ENCODE measurements at places on chromosomes 5 and 9. TPM values are rescaled to one million over a fixed set of nuclear protein-coding genes. Genes with fewer than 3 reads are reported as not detected.

DNA sequence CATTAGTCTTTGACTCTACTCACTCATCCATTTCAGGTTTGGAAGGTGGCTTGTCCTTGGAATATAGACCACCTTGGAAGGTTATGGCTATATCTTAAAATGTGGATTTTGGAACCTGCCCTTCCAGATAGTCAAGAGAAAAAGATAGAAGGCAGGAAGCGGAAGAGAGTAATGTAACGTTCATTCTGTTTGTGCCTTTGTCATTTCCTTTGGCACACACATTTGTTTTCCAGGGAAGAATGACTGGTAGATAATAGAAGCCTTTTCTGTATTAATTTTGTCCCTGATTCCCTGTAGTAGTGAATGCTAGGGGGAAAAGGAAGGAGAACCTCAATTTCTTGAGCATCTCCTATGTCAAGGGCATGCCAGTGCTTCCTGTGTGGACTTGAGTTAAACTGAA, 54.7 kb downstream of the PPIC start:
- no peak for DNase-seq

DNA sequence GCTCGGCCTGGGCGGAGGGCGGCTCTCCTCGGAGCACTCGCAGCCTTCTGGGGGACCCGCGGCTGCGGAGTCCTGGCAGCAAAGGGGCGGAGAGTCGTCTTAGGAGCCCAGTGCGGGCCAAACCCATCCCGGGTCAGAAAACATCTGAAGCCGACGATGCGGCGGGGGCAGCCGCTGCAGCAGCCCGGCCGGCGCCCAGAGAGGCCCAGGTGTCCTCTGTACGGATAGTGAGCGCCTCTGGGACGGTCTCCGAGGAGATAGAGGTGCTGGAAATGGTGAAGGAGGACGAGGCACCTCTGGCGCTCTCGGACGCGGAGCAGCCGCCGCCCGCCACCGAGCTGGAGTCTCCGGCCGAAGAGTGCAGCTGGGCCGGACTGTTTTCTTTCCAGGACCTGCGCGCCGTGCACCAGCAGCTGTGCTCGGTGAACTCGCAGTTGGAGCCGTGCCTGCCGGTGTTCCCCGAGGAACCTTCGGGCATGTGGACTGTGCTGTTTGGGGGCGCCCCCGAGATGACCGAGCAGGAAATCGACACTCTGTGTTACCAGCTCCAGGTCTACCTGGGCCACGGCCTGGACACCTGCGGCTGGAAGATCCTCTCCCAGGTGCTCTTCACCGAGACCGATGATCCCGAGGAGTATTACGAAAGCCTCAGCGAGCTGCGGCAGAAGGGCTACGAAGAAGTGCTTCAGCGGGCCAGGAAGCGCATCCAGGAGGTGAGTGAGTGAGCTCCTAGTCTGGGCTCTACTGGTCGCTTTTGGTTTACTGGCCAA, 1.2 kb downstream of the JMY start:
- DNase-seq = peak; percentile 68

- no peak for DNase-seq
Measured at GRCh38 chr9:91354881-91355280, 6.8 kb downstream of the AUH start.

- no peak for DNase-seq
Measured at GRCh38 chr5:163434401-163434866, 3.0 kb upstream of the CCNG1 start.

- no peak for DNase-seq
Measured at GRCh38 chr5:177402271-177403043, 2.0 kb upstream of the PFN3 start.

DNA sequence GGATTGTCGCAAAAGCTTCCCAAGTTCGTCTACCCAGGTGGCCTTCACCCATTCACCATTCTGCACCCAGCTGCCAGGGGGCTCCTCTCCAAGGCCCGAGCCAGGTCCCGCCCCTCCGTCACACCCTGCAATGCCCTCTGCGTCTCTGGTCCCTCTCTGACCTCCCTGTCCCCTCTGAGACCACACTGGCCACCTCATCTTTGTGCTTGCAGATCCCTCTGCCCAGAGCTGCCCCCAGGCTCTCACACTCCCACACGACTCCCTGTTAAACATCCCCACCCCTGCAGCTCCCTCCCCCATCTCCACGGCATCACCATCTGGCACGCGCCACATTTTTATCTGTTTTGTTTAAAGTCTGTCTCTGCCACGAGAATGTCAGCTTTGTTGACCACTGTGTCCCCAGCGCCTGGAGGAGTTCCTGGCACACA, 243.6 kb downstream of the PBX3 start:
- no peak for DNase-seq

GRCh38 chr5:172245703-172246125, 37.9 kb downstream of the UBTD2 start:
- no peak for DNase-seq

- no peak for DNase-seq
Measured at GRCh38 chr5:59621477-59621876, 272.0 kb downstream of the PDE4D start.

GRCh38 chr5:29697785-29698414, 1495.6 kb upstream of the CDH6 start:
- no peak for DNase-seq

GRCh38 chr5:18314192-18314778, 680.0 kb downstream of the TAF11L14 start:
- no peak for DNase-seq

- DNase-seq = no peak
Measured at GRCh38 chr5:16602182-16602581, 14.6 kb downstream of the RETREG1 start.

- no peak for DNase-seq
Measured at GRCh38 chr9:127703289-127703946, 3.4 kb upstream of the CFAP157 start.

DNA sequence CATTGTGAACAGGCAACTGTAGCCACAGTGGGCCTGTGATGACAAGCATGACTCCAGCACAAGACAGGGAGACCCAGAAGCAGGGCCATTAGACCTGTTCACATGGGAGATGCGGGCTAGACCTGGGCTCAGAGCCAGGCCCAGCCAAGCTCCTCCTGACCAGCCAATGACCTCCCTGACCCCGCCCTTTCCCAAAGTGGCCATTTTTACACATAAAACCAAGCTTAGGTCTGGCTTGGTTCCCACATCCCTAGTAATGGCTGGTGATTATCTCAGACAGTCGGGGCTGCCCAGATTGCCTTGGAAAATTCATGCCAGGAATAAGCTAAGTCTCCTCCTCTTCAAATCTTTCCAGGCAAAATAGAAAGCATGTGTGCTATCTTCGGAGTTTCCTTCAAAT, 94.1 kb downstream of the FRMD3 start:
- DNase-seq = no peak

DNA sequence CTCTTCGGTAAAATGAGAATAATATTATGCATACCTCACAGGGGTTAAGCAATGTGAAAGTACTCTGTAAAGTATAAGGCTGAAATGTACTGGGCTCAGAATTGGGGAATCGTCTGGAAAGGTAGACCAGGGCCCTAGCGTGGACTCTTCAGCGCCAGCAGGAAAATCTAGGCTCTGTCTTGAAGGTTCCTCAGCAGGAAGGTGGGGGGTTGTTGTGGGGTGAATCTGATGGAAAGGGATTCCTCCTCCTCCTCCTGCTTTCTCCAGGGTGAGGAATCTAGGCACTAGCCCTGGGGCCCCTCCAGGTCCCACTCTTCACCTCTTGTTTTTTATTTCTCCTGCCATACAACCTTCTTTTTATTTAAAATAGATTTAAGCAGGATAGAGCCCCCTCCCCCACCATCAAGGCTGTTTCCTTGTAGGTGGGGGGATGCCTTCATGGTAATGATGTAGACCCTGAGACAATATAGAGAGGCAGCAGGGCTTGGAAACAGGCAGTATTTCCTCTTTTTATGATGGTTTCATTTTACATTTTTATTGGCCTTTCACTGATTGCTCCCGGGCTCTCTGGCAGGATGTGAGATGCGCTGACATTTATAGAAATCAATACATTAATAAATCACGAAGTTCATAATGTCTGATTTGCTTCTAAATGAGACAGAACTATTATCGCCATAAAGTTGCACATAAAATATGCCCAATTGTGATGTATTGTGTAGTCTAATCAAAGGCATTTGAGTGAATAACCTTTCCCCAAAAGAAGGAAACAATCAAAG, 78.9 kb upstream of the GABRP start:
- DNase-seq = no peak

DNA sequence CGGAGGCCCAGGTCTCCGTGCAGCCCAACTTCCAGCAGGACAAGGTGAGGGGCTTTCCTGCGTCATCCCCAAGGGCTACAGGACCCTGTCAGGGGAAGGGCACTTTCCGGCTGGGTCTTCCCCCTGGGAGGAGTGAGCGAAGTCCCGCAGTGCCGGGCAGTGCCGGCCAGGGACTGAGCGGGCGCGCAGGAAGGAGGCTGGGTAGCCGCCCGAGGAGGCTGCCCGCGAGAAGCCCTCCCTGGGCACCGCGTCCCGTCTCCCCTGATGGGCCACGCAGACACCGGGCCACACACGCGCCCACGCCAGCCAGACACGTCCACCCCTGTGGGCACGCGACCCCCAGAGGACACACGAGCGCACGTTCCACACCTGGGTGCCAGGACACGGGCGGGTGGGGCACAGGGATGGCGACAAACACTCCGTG, 357 bp downstream of the PTGDS start:
- DNase-seq = no peak

GRCh38 chr9:4572184-4572826, 82.0 kb downstream of the SLC1A1 start:
- no peak for DNase-seq

DNA sequence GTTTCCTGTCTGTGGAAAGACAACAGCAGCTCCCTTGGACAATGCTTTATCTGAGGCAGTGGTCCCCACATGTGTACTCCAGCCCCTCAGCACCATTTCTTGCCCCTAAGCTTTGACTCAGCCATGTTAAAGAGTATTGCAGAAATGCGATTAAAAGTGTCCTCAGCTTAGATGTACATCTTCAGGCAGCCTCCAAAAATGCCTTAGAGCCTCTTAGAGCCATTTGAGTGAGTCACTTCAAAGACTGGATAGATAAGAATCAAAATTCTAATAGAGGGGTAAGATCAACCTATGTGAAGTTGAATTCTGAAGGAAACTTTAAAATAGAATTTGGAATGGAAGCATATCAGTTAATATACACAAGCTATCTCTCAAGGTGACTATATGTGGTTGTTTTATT, 296.3 kb downstream of the ADAMTS6 start:
- no peak for DNase-seq

DNA sequence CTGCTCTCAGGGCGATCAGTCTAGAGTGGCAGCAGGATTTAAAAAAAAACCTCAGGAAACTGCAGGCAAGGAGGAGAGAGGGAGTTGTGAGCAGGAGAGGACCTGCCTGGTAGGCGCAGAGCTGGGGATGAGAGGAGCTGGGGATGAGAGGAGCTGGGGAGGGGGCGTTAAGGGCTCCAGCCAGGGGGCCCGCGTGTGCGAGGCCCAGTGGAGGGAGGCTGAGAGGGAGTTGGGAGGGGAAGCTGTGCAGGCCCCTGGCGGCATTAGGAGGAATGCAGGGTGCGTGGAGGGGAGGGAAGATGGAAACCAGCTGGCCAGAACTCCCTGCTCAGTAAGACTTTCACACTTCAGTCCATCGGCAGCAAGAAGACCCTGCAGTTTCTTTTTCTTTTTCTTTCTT, 45.2 kb upstream of the HMCN2 start:
- DNase-seq = no peak

DNA sequence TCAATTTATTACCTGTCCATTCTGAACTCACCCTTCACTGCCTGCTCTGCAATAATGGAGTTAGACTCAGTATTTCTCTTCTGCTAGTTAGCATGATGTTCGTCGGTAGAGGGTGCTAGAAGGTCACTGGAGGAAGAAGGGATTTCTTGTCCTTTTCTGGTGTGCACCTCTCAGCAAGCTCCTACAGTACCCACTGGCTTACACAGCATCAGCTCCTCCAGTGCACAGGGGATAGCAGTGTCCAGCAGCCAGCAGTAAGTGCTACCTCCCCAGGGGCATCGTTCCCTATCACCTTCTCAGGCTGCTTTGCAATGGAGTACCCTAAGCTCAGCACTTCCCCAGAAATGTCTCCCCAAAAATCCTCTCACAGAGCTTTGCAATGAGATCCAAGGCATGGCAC, 45.9 kb upstream of the APC start:
- no peak for DNase-seq

DNA sequence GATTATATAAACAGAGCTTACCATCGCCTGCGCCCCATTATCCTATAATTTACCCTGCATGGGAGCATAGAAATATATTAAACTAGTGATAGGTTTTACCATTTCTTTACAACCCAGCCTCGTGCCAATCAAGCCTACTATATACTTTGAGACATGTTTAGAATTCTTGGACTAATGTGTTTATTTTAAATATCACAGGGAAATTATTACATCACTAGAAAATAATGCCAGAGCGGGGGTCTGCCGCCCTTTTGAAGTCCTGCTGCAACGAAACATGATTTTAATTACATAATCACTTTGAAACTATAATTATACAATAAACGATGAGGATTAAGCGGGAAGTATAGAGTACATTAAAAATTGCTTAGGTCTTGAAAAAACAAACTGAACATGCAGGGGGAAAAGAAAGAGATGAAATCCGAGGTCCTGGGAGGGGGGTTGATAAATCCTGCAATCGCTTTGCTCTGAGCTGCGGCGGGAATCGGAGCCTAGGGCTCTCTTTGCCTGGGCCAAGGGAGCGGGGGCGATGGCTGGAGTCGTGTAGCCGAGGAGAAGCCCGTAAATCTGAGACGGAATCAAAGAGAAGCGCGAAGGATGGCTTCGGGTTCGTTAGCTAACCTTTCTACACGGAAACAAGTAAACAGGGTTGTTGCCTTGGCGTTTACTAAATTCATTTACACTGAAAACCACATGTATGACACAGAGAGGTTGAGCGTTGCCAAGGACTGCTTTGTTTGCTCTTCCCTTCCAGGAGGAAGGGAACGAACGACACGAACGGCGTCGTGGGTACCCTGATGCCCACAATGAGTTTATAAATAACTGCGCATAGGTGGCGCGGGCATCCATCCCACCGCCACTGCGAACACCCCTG, 127.6 kb downstream of the TMEM174 start:
- DNase-seq = no peak

DNA sequence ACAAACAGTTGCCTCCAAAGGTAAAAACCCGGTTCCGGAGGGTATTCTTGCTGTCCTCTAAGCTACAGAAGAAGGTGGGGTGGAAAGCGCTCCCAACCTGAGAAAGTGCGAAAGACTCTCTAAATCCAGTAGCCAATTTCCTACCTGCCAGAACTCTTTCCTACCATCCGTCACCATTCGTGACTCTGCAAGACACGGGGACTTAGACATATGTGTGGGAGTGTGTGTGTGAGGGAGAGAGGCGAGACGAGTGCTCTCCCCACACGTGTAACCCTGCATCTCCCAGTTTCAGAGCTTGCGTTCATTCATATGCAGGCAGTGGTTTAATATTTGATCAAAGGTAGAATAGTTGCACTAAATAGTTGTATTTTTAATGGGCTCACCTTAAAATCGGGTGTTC, 473 bp upstream of the GABRA1 start:
- DNase-seq = no peak

GRCh38 chr5:54667136-54667535, 149.6 kb downstream of the SNX18 start:
- DNase-seq = no peak

- DNase-seq = no peak
Measured at GRCh38 chr9:98944057-98944733, 488 bp downstream of the COL15A1 start.

DNM1 gene
- total RNA-seq = 5.9 TPM

C7 gene
- 25.5 TPM for total RNA-seq

MYORG gene
- 19.0 TPM for total RNA-seq

CDC20B gene
- total RNA-seq = 0.28 TPM

GRM6 gene
- total RNA-seq = not detected

SH2D3C gene
- 4.8 TPM for total RNA-seq

MCTP1 gene
- 7.6 TPM for total RNA-seq

FGF18 gene
- 0.08 TPM for total RNA-seq

TSSK1B gene
- not detected for total RNA-seq

PKD2L2 gene
- 0.08 TPM for total RNA-seq

GRXCR2 gene
- total RNA-seq = not detected
